NCI-H187 (cell line): ENCODE measurements at places on chromosomes 4 and X.

GRCh38 chr4:90025248-90025647 lies 101.9 kb upstream of the CCSER1 start:
- no peak for DNase-seq

DNA sequence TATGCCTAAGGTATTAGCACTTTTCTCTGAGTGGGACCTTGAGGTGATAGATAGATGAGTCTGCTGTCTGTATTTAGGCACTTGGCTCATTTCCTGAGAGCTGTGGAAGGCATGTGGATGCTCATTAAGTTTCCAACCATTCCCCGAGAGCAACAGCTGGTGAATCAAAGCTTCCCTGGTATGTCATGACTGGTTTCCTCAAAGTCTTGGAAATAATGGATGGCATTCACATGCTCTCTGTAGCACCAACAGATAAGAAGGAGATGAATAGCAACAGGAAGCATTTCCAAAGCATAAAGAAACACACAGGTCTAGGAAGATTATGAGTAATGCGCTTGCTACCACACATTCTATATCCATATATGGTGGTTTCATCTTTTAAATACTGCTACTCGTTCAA lies 118.3 kb upstream of the ETNPPL start:
- no peak for DNase-seq

- DNase-seq, result no peak
Measured at GRCh38 chrX:139924069-139924695, 8.7 kb downstream of the ATP11C start.

DNA sequence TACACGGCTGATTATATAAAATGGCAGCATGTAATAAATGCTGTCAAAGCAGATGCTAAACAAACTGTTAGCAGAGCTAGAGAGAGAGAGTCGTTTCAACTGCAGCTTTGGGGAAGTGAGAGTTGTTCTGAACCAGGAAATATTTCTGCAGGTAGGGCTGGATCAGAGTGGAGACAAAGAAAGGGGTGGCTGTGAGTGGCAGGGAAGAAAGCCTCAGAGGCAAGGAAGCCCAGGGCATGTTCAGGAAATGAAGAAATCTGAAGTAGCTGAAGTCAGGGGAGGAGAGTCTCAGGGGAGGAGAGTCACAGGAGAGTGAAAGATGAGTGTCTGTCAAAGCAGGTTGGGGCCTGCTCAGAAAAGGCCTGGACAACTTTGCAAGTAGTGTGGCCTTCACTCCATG lies 48.4 kb upstream of the RPS6KA3 start:
- DNase-seq, result peak; percentile 8

- no peak for DNase-seq
Measured at GRCh38 chr4:97432551-97432950, 710.7 kb downstream of the STPG2 start.
